ENCODE measurements at places on chromosomes 13 and 19. TPM values are rescaled to one million over a fixed set of nuclear protein-coding genes. Genes with fewer than 3 reads are reported as not detected.
A peak's percentile ranks its signal among the peaks of the same experiment; 100 is the strongest.

MEIOSIN gene
- total RNA-seq, result 9.2 TPM

SHISA7 gene
- total RNA-seq, result 0.43 TPM

OR4F17 gene
- total RNA-seq, result not detected

ELAVL3 gene
- 6.1 TPM for total RNA-seq

ZNF793 gene
- total RNA-seq, result 25.6 TPM

GRCh38 chr13:41751277-41751676, 209.6 kb downstream of the VWA8 start:
- no peaks in the 10 kb centered on the region for H3K4me1 ChIP-seq
- H3K4me3 ChIP-seq, result no peak overlapping the region
- no peak overlapping the region for H3K27ac ChIP-seq
- H3K36me3 ChIP-seq, result no peaks in the 10 kb centered on the region
- no peaks in the 10 kb centered on the region for H3K27me3 ChIP-seq
- peak; percentile 59 for DNase-seq

DNA sequence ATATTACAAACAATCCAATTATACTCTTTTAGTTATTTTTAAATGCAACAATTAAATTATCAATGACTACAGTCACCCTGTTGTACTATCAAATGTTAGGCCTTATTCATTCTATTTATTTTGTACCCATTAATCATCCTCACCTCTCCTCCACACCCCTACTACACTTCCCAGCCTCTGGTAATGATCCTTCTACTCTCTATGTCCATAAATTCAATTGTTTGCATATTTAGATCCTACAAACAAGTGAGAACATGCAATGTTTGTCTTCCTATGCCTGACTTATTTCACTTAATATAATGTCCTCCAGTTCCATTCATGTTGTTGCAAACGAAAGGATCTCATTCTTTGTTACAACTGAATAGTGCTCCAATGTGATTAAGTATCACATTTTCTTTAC, 1414.6 kb downstream of the SLITRK1 start:
- no peak for DNase-seq
- no peaks in the 10 kb centered on the region for H3K27me3 ChIP-seq
- no peaks in the 10 kb centered on the region for H3K4me1 ChIP-seq
- no peaks in the 10 kb centered on the region for H3K36me3 ChIP-seq

GRCh38 chr19:18401580-18402112, 4.2 kb upstream of the LRRC25 start:
- no peak overlapping the region for H3K4me3 ChIP-seq
- peak; percentile 84 for DNase-seq
- H3K4me1 ChIP-seq, result peaks cover 37% of the 10 kb centered on the region
- H3K36me3 ChIP-seq, result no peaks in the 10 kb centered on the region

DNA sequence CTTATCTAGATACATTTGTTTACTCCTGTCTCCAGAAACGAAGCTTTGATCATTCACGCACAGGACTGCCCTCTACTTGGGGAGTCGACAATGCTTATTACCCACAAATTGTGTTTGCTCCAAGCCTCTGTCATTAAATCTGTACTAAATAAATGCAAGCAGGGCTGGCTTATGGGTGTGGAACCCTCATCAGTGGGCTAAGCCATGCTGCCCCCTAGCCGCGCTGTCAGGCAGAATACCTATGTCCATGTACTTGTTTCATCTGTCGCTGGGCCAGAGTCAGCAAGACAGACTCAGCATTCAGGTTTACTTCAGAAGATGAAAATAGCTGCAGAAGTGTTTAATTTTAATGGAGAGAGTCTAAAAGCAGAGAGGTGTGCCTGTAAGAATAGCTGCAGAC, 110.0 kb upstream of the PRR20A start:
- no peaks in the 10 kb centered on the region for H3K4me1 ChIP-seq
- H3K4me3 ChIP-seq, result no peak overlapping the region
- DNase-seq, result peak; percentile 14
- H3K36me3 ChIP-seq, result no peaks in the 10 kb centered on the region
- H3K27me3 ChIP-seq, result no peaks in the 10 kb centered on the region

- H3K27ac ChIP-seq, result peak overlapping the region; percentile 78
- H3K36me3 ChIP-seq, result no peaks in the 10 kb centered on the region
- no peak overlapping the region for H3K4me3 ChIP-seq
- H3K4me1 ChIP-seq, result peaks cover 35% of the 10 kb centered on the region
These were observed 534 bp upstream of the HPN start for GRCh38 chr19:35040826-35041547.

- H3K27me3 ChIP-seq, result no peaks in the 10 kb centered on the region
- H3K4me3 ChIP-seq, result no peak overlapping the region
- H3K27ac ChIP-seq, result no peak overlapping the region
These were observed 160.4 kb downstream of the PCDH20 start for GRCh38 chr13:61255040-61255796.

- no peak for DNase-seq
- H3K4me1 ChIP-seq, result peaks cover 45% of the 10 kb centered on the region
- H3K4me3 ChIP-seq, result no peak overlapping the region
- H3K36me3 ChIP-seq, result no peaks in the 10 kb centered on the region
- no peaks in the 10 kb centered on the region for H3K27me3 ChIP-seq
- H3K27ac ChIP-seq, result no peak overlapping the region
These were observed 49.8 kb downstream of the KLF2 start for GRCh38 chr19:16374436-16374835.

- no peak overlapping the region for H3K27ac ChIP-seq
- H3K36me3 ChIP-seq, result no peaks in the 10 kb centered on the region
These were observed 3.4 kb upstream of the TOMM40 start for GRCh38 chr19:44887648-44888047.

DNA sequence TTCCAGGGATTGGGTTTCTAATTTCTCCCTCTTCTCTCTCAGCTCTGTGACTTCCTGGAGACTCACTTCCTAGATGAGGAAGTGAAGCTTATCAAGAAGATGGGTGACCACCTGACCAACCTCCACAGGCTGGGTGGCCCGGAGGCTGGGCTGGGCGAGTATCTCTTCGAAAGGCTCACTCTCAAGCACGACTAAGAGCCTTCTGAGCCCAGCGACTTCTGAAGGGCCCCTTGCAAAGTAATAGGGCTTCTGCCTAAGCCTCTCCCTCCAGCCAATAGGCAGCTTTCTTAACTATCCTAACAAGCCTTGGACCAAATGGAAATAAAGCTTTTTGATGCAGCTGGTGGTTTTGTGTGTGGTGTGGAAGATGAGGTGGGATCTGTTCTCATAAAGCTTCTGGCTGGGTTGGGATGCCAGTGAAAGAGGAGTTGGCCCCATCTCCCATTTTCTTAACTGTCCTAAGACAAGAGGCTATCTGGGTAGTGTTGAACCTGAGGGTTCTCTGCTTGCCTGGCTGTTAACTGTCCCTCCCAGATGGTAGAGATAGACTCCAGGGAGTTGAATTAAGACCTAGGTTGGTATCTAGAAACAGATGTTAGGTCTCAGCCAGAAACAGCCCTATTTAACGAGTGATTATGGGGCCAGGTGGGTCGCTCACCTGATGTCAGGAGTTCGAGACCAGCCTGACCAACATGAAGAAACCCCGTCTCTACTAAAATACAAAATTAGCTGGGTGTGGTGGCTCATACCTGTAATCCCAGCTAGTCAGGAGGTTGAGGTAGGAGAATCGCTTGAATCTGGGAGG, 1.6 kb downstream of the FTL start:
- peaks cover 29% of the 10 kb centered on the region for H3K4me1 ChIP-seq
- H3K36me3 ChIP-seq, result no peaks in the 10 kb centered on the region
- peak overlapping the region; percentile 97 for H3K4me3 ChIP-seq
- no peak overlapping the region for H3K27ac ChIP-seq

- no peaks in the 10 kb centered on the region for H3K4me1 ChIP-seq
- no peak overlapping the region for H3K4me3 ChIP-seq
- H3K27me3 ChIP-seq, result no peaks in the 10 kb centered on the region
- no peak for DNase-seq
- H3K36me3 ChIP-seq, result no peaks in the 10 kb centered on the region
- H3K27ac ChIP-seq, result no peak overlapping the region
These were observed 113.5 kb downstream of the FOXO1 start for GRCh38 chr13:40552895-40553294.

DNA sequence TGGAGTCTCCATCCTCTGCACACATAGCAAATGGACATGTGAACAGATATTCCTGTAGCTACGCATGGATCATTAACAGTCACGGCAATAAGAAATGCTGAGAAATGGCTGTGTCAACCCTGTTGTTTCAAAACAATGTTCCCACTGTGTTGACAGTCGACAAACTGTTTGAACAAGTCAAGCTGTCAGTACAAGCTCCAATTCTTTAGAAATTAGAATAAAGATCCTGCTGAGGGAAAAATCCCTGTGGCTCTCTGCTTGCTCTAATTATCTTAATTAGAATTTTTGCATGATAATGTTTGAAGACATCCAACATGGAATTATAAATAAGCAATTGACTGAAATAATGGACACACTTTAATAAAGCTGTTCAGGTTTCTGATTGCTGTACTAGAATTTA, 37.9 kb upstream of the CPB2 start:
- no peaks in the 10 kb centered on the region for H3K27me3 ChIP-seq
- no peak for DNase-seq
- no peak overlapping the region for H3K4me3 ChIP-seq

DNA sequence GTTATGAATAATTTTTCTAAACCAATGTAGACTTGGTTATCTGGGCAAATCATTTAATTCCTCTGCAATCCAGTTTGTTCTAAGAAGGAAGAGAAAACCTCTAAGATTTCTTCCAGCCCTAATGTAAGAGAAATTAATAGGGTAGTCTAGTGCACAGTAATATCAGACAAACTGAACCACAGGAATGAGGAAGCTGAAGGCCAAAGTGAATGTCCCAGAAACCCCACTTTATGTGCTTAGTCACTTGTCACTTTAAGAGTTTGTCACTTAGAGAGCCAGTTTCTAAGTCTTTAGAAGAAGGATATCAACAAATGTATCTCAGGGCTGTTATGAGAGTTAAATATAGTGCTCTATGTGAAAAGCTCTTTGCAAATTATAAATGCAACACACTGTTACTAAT, 750.6 kb downstream of the DIAPH3 start:
- no peaks in the 10 kb centered on the region for H3K36me3 ChIP-seq
- H3K27ac ChIP-seq, result no peak overlapping the region
- H3K4me1 ChIP-seq, result no peaks in the 10 kb centered on the region
- no peaks in the 10 kb centered on the region for H3K27me3 ChIP-seq
- DNase-seq, result no peak

GRCh38 chr19:42197375-42197817, 20.1 kb downstream of the DEDD2 start:
- H3K27me3 ChIP-seq, result no peaks in the 10 kb centered on the region
- no peaks in the 10 kb centered on the region for H3K36me3 ChIP-seq
- no peak for DNase-seq
- H3K4me1 ChIP-seq, result no peaks in the 10 kb centered on the region
- no peak overlapping the region for H3K4me3 ChIP-seq

DNA sequence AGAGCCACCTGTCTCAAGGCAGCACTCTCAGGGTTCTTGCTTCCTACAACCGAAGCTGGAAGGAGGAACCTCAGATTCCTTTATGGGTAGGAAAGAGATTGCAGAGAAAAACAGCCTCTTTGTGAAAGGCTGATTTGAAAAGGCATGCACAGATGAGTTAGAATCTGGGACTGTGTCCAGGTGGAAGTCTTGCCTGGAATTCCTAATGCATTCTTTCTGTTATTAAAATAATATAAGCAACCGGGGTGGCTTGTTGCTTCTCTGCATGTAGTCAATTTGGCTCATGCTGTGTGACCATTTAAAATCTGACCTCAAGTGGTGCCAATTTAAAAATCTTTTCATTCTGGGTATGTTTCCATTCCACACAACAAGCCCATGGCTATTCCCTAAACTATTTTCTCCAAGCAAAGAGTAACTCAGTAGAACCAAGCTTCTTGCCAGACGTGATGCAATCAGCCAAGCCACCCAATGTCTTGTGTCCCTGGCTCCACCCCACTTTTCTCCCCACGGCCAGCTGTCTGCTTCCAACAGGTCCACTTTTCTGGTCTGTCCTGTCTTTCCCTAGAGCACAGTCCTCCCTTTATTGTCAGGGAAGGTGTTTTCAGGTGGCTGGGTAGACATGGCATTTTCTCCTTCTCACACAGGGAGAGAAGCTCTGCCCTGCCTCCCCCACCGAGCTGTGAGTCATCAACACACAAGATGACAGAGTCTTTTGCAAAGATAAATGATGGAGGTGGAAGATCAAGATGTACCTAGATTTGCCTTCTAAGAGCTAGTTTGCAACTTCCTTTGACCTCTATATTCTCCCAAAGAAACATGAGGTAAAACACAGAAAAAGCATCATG, 394.3 kb downstream of the FOXO1 start:
- no peaks in the 10 kb centered on the region for H3K36me3 ChIP-seq
- no peaks in the 10 kb centered on the region for H3K27me3 ChIP-seq
- H3K4me1 ChIP-seq, result peaks cover 4% of the 10 kb centered on the region
- H3K4me3 ChIP-seq, result no peak overlapping the region
- DNase-seq, result peak; percentile 80

GRCh38 chr19:16442386-16443276, 29.1 kb downstream of the EPS15L1 start:
- H3K27me3 ChIP-seq, result no peaks in the 10 kb centered on the region
- H3K27ac ChIP-seq, result no peak overlapping the region
- no peaks in the 10 kb centered on the region for H3K36me3 ChIP-seq
- H3K4me3 ChIP-seq, result no peak overlapping the region
